ENCODE measurements at places on chromosomes 4 and X.

DNA sequence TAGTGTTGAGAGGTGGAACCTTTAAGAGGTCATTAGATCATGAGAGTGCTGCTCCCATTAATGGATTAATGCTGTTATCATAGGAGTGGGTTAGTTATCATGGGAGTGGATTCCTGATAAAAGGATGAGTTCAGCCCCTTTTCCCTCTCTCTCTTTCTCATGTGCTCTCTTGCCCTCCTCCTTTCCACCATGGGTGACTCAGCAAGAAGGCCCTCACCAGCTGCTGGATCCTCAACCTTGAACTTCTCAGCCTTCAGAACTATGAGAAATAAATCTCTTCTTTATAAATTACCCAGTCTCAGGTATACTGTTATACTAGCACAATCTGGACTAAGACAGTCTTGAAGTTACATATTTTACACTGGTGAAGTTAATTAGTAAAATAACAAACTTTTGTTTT lies 10.0 kb upstream of the CDKL5 start:
- no peak for DNase-seq

- DNase-seq: no peak
Measured at GRCh38 chrX:102067966-102068723, 57.3 kb upstream of the TCEAL2 start.

- no peak for DNase-seq
Measured at GRCh38 chr4:142516686-142517526, 329.2 kb downstream of the INPP4B start.

DNA sequence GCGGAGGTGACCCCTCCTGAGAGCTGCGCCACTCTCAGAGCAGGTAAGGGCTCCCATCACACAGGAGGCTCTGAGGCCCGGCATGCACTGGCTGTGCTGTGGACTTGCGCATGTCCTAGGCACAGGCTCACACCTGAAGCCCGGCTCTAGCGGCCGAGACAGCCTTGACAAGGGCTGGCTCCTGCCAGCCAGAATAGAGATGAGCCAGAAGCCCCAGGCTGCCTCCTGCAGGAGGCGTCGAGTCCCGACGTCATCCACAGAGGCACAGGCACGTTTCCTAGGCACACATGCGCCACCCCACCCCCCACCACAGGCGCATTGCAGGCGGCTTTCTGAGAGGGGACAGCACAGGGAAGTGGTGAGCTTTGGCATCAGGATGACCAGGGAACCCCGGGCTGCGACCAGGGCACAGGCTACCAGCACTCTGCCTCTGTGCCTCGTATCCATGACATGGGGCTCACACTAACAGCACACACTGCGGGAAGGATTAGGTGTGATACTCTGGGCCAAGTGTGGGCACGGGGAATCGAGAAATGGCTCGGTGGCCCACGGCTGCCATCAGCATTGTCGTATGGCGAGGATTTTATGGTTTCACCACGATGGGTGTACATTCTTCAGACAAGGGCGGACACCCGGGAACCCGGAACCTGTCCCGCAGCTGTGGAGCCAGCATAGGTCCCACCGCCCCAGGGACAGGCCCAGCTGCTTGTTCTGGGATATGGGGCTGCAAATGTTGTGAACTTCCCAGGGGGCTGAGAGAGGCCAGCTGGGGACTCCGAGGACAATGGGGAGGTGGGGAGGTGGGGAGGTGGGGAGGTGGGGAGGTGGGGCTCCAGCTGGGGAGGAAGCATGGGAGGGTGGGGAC lies 90.7 kb upstream of the ADRA2C start:
- DNase-seq: no peak

GRCh38 chrX:110181459-110182137 lies 136.3 kb downstream of the AMMECR1 start:
- no peak for DNase-seq

DNA sequence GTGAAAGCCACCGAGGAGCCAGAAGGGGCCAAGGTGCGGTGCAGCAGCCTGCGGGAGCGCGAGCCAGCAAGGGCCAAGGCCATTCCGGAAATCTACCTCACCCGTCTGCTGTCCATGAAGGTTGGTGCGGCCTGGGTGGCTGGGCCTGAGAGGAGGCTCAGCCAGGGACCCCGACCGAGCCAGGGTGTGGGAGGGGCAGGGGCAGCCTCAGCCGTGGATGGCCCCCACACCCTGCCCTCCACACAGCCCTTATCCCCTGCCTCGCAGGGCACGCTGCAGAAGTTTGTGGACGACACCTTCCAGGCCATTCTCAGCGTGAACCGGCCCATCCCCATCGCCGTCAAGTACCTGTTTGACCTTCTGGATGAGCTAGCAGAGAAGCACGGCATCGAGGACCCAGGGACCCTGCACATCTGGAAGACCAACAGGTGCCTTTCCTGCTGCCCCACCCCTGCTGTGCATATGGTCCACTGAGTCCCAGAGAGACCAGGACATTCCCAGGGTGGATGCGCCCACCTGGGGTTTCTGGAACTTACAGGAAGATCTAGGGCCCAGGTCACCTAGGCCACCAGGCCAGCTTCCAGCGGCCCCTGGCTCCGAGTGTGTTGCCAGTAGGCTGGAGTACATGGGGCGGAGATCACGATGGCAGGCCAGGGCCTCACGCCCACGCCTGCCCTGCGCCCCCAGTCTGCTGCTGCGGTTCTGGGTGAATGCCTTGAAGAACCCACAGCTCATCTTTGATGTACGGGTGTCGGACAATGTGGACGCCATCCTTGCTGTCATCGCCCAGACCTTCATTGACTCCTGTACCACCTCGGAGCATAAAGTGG lies 3.4 kb upstream of the SRPK3 start:
- no peak for DNase-seq

DNA sequence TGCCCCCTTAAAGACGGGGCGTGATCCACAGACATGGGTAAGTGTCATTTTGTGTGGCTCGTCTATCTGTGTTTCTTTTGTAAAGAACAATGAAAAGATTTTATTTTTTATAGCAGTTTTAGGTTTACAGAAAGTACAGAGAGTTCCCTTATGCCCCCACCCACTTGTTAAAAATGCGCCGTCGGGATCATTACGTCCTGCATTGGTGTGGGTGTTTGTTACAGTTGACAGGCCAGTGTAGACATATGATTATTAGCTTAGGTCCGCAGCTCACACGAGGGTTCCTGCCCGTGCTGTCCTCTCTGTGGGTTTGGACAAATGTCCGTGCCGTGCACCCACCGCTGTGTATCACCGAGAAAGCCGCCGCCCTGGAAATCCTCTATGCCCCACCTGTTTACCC lies 50.5 kb downstream of the RGS12 start:
- no peak for DNase-seq

DNA sequence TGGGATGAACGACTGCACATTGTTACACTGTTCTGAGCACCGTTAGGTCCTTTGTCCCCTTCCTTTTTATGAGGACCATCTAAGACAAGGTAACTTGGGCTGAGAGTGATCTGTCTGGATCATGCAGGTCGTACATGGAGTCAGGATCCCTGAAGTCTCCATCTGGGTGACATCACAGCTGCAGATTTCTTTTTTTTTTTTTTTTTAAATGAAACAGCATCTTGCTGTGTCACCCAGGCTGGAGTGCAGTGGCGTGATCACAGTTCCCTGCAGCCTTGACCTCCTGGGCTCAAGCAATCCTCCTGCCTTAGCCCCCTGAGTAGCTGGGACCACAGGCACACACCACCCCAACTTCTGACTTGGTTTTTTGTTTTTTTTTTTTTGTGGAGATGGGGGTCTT lies 16.5 kb downstream of the SHROOM2 start:
- DNase-seq: no peak

DNA sequence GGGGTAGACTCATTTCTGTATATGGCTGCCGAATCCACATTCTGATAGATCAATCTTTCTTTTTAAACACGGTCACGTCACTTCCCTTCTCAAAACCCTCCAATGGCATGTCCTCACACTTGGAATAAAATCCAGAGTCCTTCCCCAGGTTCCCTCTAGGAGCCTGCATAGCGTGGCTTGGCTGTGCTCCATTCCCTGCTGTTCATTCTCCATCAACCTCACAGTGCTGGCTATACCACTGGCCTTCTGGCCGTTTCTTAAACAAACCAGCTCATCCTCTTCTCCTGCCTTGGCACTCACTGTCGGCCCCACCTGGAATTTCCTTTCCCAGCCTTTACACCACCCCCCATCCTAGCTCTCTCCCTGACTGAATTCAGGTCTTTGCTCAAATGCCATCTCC lies 77.1 kb downstream of the RBM47 start:
- no peak for DNase-seq

- no peak for DNase-seq
Measured at GRCh38 chrX:119899125-119899524, 3.4 kb downstream of the AKAP14 start.

GRCh38 chr4:2321279-2322196 lies 59.6 kb upstream of the MXD4 start:
- no peak for DNase-seq

- no peak for DNase-seq
Measured at GRCh38 chrX:47228550-47229270, 4.1 kb upstream of the USP11 start.

- DNase-seq: no peak
Measured at GRCh38 chr4:143524211-143524610, 10.7 kb downstream of the SMARCA5 start.

GRCh38 chr4:164977243-164978164 lies at the start of gene TRIM61:
TRIM61 (minus strand) TSS chr4:164977657; CDS start chr4:164970002, 7,655 bp downstream.
- DNase-seq: peak; percentile 26

DNA sequence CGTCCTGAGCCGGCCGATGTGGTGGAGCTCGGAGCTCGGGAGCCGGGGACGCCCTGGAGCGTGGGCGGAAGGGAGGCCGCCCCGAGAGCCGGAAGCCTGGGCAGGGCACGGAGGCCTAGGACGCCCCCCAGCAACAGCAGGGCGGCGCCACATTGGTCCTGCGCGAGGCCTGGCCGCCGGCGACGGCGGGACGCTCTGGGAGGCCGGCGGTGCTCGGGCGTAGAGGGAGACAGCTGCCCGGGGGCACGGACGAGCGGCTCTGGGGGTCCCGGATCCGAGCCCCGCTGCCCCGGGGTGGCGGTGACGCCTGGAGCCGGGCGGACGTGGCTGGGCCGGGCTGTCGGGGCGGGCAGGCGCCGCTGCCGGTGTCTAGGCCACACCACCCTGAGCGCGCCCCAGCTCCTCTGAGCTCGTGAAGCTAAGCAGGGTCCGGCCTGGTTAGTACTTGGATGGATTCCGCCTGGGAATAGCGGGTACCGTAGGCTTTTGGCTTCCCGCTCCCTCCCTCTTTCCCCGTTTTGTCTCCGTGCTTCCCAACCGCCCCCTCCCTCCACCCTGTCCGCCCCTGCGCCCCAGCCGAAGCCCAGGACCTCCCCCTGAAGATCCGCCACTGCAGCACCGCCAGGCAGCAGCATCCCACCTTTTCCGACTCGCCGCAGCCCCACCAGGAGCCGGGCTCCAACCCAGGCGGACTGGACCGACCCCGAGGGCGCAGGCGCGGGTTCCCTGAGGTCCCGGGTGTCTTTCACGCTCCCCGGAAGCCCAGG lies 12.1 kb downstream of the FRG2 start:
- DNase-seq: no peak

DNA sequence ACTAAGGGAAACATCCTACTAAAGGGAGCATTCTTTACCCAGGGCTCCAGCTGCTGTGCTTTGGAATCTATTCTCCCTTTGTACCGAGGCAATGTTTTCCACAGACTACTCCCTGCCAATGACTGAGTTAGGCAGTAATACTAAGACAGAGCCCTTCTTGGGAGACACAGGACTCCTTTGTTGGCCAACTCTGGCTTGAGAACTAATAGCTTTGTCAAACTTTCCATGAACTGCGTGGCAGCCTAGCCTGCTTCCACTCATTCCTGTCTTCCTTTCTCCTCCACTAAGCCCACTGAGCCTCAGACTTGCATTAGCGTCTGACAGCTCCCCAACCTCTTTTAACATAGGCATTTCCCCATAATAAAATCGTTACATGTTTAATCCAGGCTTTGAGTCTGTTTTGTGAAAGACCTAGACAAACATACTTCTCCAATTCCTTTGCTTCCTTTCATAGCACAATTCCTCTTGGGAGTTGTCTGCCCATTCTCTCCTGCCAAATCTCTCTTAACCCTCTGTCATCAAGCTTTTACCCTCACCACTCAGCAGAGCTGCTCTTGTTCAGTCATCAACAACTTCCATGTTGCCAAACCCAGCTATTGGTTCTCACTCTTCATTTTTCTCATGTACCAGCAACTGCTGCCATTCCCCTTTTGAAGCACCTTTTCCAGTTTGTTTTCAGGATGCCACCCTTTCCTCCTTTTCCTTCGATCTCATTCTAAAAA lies 300.3 kb upstream of the IGFBP7 start:
- DNase-seq: no peak

- no peak for DNase-seq
Measured at GRCh38 chr4:7059662-7060061, 8.2 kb downstream of the GRPEL1 start.

- DNase-seq: no peak
Measured at GRCh38 chr4:34309383-34309906, 1934.9 kb downstream of the ARAP2 start.

- no peak for DNase-seq
Measured at GRCh38 chr4:42478509-42478908, 81.2 kb downstream of the SHISA3 start.

DNA sequence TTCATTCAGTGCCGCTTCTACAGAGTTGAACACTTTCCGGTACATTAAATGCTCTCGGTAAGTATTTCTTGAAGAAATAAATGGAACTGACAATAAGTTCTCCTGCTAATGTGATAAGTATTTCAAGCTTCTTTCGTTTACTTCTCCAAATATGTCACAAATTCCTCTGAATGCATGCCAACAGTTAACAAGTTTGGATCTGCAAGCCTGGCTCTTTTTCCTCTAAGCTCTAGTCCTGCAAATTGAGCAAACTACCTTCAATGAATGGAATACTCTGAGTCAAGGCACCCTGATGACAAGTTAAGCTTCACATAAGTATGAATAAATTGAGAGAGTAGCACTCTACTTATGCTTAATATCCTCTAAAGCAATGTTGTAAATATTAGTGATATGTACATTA lies 403.6 kb downstream of the PDGFC start:
- DNase-seq: no peak

GRCh38 chr4:27807207-27807606 lies 946.6 kb downstream of the STIM2 start:
- no peak for DNase-seq

DNA sequence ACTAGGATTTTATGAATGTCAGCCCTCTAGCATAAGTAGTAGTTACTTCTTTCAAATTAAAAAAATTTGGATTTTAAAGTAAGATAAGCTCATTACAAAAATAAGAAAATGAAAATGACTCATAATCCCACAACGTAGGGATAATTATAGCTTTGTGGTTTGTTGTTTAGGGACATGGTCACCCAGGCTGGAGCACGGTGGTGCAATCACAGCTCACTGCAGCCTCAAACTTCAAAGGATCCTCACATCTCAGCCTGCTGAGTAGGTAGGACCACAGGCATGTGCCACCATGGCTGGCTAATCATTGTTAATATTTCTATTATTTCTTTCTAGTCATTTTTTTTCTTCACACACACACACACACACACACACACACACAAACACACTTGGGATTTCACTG lies 57.6 kb downstream of the PLAC1 start:
- no peak for DNase-seq

DNA sequence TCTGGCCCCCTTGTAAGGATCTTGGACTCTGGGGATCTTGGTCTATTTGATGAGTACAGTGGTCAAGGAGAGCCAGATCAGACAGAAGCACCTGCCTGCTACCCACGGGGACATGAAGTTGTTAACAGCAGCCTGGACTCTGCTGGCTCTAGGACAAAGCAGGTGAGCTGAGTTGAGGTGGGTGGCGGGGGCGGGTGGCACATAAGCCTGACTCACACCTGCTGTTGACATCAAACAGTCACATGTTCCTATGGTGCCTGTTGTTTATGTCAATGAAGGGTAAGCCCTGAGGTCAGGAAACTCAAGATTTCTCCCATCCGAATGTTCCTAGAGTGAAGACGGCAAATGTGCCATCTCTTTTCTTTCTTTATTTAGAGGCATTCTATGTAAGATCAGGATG lies 50.1 kb upstream of the CLNK start:
- no peak for DNase-seq
